ENCODE measurements at places on chromosomes 12 and 14.

DNA sequence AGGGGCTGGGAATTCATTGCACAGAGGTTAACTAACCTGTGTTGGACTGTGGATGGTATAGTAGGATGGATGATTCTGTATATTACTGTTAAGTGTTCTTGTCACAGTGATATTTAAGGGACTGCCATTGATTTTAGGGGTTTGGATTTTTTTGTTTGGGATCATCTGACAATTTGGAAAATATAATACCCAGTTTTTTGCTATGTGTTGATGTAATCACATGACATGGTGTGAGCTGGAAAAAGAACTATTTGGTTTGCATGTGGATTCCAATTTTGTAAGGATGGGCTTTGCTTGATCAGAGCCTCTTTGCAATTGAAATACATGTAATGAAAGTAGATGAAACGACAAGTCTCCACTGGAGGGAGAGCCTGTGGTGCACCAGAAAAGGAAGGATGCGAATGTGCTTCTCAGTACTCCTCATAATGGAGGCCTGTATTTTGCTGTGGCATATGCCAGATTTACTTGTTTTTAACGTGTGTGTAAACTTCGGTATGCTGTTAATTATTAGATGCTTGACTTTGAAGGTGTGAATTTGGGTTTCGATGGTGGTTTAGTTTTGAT lies 2.7 kb downstream of the DYRK2 start:
- no peak for DNase-seq

DNA sequence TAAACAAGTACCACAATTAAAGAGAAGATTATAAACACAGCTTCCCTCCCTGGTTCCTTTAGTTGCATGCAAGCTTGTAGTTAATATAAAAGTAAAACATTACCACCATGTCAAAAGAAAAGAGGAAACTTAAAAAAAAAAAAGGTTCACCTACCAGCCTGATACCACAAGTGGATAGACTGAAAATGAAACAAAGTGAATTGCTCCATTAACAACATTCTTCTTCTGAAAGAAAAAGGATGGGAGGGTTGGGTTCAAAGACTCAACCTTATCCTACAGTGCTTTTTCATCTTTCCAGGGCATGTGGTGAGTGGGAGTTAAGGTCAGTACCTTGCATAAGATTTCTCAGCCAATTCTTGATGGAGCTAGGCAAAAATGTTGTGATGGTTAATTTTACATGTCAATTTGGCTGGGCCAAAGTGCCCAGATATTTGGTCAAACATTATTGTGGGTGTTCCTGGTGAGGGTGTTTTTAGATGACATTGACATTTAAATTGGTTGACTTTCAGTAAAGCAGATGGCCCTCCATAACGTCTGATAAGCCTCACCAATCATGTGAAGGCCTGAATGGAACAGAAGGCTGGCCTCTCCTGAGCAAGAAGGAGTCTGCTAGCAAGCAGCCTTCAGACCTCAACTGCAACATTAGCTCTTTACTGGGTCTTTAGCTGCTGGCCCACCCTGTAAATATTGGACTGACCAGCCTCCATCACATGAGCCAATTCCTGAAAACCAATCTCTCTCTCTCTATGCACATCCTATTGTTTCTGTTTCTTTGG lies 28.8 kb downstream of the VCPKMT start:
- no peak for DNase-seq

DNA sequence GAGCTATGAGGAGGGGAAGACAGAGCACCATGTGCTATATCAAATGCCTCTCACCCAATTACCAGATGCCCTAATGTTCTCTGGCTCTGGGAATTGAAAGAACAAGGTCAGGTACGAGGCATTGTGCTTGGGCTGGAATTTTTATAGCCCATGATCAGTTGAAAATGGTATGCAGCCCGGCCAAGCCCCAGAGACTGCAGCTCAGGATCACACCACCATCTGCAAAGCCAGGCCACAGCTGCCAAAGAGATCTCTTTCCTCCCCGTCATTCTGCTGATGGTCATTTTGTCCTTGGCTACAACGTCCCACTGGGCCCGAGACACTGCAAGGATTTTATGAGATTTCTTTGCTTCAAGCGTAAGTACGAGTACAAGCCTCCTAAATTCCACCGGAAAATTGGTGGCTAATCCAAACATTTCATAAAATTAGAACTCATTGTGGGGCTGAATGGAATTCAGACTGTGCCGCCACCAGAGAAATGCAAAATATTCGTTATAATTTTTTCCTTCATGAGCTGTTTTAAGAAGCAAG lies 15.1 kb downstream of the NUAK1 start:
- DNase-seq: no peak

GRCh38 chr12:18629916-18630315 lies 107.9 kb downstream of the PLCZ1 start:
- DNase-seq: no peak

GRCh38 chr14:77580964-77581505 lies 35.4 kb downstream of the SPTLC2 start:
- no peak for DNase-seq

DNA sequence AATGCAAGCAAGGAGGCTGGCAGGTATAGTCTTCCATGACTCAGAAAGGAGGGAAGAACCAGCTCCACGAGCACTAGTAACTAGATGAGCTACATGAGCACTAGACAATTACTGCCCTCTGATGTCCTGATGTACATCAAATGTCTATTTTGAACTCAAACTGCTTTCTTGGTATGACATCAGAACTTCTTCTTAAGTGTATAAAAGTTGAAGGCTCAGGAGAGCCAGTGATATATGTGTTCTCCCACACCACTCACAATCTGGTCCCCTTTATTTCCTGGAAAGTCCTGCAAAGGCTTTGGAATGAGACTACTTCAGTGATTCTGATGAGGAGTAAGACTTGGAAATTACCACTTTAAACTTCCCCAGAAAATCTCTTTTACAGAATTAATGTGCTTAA lies 18.5 kb upstream of the DHRS7 start:
- no peak for DNase-seq

DNA sequence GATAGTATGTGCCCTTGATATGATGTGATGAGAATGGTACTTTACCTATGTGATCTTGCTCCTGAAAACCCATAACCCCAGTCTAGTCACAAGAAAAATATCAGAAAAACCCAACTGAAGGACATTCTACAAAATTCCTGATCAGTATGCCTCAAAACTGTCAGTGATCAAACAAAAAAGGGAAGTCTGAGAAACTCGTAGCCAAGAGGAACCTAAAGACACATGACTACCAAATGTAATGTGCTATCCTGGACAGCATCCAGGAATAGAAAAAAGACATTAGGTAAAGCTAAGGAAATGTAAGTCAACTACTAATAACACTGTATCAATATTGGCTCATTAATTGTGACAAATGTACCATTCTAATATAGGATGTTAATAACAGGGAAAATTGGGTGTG lies 4.1 kb upstream of the WIF1 start:
- DNase-seq: no peak

DNA sequence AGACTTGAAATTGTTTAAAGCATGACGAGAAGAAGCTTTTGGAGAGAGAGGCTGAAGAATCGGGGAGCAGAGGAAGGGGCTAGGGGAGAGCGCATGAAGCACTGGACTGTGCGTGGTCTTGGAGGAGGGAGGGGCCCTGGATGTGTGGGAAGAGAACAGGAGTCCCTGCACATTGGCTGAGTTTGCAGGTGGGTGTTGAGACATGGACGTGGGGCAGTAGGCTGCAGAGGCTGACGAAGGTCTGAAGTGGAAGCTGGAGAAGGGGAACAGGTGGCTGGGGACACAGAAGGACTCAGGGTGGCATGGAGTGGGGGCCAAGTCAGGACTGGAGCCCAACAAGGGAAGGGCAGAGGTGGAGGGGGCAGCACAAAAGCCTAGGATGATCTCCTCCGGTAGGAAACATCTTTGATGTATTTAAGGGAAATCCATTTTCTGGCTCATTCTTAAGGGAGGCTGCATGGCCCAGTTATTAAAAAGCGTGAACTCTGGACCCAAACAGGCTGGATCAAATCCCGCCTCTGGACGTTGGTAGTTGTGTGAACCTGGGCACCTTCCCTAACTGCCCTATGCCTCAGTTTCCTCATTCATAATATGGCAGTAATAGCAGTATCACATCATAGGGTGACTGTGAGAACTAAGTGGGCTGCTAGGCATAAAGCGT lies 29.0 kb downstream of the ADGRD1 start:
- DNase-seq: no peak

DNA sequence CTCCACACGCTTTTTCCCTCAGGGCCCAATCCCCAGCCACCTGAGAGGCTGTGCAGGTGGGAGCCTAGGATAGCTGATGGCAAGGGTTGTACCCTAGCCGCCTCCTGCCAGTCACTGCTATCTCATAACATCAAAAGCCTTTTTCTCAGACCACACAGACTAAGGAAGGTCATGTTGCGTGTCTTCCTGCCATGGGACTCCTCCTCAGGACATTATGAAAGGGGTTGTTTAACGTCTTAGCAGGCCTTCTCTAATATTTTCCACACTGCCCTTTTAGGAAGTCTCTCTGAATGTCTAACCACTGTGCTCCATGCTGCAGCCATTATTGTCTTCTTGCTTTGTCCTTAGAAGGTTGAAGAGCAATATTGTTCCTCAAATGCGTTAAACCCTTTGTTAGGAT lies 7.6 kb upstream of the SMUG1 start:
- no peak for DNase-seq

- no peak for DNase-seq
Measured at GRCh38 chr12:52513736-52514135, 6.5 kb downstream of the KRT5 start.

DNA sequence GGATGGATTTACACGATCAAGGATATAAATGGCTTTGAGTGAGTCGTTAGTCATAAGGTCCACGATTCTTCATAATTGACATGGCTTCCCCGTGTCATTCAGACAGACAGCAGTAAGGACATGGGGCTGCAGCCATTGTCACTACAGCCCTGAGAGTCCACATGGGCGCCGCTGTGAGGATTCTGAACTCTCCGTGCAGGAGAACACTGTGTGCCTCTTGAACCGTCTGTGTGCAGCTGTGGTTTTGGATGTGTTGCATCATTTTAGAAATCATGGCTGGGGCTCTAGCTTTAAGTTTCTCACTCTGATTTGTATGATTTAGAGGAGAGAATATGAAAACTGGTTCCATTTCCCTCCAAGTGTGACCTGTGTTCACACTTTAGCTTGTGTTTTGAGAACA lies 47.2 kb downstream of the NPAS3 start:
- no peak for DNase-seq

GRCh38 chr12:10408842-10409241 lies 715 bp downstream of the KLRC4 start:
- no peak for DNase-seq

- DNase-seq: no peak
Measured at GRCh38 chr14:56135001-56135400, 16.8 kb downstream of the PELI2 start.

GRCh38 chr12:581321-581720 lies 81.9 kb downstream of the NINJ2 start:
- no peak for DNase-seq

- DNase-seq: peak; percentile 16
Measured at GRCh38 chr14:93033983-93034670, 81.6 kb downstream of the ITPK1 start.

GRCh38 chr12:120855823-120856588 lies 48.2 kb downstream of the SPPL3 start:
- DNase-seq: no peak

DNA sequence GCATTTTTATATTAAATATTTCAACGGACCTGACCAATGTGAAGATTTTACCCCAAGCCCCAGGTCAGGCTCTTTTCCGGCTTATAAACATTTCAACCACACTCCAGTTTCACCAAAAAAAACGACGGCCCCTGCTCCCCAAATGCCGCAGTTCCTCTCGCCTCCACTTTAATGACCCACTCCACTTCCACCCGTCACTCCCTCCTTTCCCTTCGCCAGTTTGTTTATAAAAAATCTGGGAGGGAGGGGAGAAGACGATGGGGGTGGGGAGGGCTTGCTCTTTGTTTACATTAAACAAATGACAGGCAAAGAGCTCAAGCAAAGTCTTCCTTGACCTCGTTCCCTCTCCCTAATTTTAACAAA lies 5.4 kb downstream of the SIX6 start:
- no peak for DNase-seq

- DNase-seq: no peak
Measured at GRCh38 chr14:31068235-31068634, 42.1 kb upstream of the STRN3 start.

GRCh38 chr12:32390572-32391219 lies 8.7 kb upstream of the FGD4 start:
- no peak for DNase-seq

DNA sequence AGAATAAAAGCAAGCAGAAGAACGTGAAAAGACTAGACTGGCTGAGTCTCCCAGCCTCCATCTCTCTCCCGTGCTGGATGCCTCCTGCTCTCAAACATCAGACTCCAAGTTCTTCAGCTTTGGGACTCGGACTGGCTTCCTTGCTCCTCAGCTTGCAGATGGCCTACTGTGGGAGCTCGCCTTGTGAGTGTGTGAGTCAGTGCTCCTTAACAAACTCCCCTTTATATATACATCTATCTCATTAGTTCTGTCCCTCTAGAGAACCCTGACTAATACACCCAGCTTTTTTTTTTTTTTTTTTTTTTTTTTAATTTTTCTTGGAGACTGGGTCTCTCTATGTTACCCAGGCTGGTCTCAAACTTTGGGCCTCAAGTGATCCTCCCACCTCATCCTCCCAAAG lies 46.9 kb downstream of the ACTN1 start:
- DNase-seq: no peak

DNA sequence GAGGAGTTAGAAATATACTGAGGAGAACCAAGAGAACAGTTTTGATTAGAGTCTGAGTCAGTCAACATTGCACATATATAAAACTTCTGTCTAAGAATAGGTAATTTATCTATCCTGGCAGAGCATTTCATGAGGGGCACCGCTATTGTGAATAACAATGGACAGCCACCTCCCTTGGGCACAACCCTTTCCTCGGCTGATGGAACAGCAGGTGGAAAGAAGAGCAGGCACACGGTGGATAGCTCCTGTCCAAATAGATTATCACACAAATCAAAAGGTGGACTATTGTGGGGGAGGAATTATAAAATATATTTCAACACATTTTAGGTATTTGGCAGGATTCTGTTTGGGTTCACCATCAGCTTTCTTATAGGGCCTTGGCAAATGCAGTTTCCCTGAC lies 84.0 kb upstream of the PTPRB start:
- no peak for DNase-seq

DNA sequence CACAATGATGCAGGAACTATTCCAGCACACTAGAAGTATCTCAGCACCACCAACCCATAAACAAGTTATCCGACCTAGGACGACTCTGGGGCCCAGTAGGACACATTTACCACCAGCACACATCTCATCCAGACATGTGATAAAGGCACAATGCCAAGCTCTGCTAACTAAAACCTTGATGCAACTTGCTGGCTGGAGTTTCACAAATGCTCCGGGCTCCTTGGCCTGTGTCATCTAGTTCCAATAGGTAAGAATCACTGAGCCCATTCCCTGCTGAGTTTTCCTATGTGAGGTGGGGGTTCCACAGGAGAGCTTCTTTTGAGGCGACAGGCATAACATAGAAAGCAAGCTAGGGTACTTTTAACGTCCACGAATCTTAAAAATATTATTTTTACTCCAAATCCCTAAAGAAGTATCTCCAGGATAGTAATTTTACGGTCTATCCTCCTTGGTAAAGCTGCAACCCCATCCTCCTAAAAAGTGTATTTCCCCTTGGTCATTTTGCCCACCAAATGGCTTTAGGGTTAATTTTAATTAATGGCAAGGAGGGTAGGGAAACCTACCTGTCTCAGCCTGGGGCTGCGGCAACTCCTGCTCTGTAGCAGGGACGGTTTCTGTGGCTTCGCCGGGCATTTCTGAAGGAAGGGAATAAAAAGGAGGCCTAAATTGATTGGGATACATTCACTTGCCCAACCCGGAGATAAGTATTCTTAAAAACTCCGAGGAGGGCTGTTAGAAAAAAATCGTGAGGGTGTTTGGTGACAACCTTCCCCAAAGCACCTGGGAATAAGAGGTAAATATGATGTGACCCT lies 1.0 kb downstream of the NACA start:
- DNase-seq: no peak
